ENCODE measurements at places on chromosomes 2 and 18. TPM values are rescaled to one million over a fixed set of nuclear protein-coding genes. Genes with fewer than 3 reads are reported as not detected.

DNA sequence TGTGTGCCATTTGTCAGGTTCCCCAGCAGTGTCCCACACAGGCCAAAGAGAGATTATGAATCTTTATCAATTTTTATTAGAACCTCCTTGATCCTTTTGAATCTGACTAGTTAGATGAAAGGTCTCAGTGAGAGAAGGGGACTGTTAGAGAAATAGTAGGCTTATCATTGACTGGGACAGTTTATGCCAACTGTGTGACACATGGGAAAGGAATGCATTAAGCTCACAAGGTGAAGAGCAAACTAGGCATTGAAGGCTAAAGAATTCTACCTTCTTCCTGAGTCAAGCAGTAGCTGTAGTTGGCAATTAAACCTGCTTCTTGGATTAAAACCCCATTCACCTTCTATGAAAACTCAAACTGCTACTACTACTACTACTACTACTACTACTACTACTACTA, 389.6 kb upstream of the CDH19 start:
- DNase-seq = no peak
- H3K27ac ChIP-seq = no peak overlapping the region
- no peaks in the 10 kb centered on the region for H3K27me3 ChIP-seq
- H3K4me3 ChIP-seq = no peak overlapping the region
- H3K4me1 ChIP-seq = peaks cover 9% of the 10 kb centered on the region

GRCh38 chr2:73063909-73064875, 7.3 kb downstream of the SFXN5 start:
- H3K36me3 ChIP-seq = no peaks in the 10 kb centered on the region
- H3K4me1 ChIP-seq = peaks cover 17% of the 10 kb centered on the region
- no peaks in the 10 kb centered on the region for H3K27me3 ChIP-seq
- H3K27ac ChIP-seq = peak overlapping the region; percentile 23
- DNase-seq = no peak

- peak overlapping the region; percentile 19 for H3K27ac ChIP-seq
- H3K27me3 ChIP-seq = no peaks in the 10 kb centered on the region
- H3K4me1 ChIP-seq = peaks cover 14% of the 10 kb centered on the region
- no peak overlapping the region for H3K4me3 ChIP-seq
Observed at GRCh38 chr2:8406271-8406670, 275.6 kb upstream of the ID2 start.

DNA sequence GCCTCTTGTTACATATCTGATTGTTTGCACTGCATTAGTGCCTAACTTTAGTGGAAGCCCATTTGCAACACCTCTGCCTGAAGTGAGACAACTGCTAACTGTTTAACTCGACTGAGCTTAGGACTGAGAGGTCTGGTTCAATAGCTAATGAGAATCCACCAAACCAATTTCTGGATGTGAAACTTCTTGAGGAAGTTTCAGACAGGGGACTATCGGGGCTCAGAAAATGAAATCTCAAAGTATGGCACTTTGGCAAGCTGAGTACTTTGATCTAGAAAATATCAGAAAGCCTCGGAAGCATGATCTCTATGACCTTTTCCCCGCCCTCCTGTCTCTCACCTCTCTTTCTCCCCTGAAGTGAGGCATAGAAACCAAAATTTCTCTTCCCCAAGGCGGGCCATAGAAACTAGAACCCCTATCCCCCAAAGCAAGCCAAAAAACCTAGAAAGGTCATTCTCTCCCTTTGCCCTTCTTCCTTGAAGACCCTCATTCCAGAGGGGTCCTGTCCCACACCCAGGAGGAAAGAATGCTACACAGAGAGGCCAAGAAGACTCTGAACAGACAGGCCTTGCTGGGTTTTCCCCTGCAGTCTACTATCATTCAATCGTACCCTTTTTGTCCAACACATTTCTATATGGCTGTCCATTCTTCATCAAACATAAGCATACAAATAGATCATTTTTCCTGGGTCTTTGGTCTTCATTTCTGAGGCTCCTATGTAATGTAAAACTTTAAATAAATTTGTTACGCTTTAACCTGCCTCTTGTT, 69.6 kb upstream of the CREB1 start:
- no peaks in the 10 kb centered on the region for H3K36me3 ChIP-seq
- H3K27ac ChIP-seq = no peak overlapping the region
- H3K4me3 ChIP-seq = no peak overlapping the region
- H3K27me3 ChIP-seq = no peaks in the 10 kb centered on the region

DNA sequence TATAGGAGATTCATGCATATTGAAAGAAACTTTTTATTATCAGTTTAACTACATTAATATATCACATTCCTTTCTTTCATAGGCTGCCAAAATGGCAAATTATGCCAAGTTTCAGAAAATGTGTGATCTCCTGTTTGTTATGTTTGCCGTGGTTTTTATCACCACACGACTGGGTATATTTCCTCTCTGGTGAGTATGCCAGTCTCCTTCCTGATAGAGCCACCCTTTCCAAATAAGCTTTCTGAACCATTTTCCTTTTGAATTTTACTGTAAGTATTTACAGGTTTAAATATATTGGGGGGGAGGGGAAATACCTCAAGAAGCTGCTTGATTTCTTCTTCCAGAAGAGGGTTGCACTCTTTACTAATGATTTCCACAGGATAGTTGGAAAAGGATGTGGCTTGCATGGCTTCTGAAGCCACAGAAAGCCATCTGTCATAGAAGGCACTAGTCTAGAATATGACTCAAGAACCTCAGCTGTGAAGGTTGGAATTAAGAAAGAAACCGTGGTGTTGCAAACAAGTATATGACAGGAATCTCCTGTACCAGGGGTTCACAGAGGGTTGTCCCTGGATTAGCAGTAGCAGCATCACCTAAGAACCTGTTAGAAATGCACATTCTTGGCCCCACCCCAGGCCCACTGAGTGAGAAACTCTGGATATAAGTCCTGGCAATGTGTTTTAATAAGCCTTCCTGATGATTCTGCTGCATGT, 84.5 kb upstream of the NOSTRIN start:
- H3K27ac ChIP-seq = no peak overlapping the region
- peaks cover 54% of the 10 kb centered on the region for H3K36me3 ChIP-seq
- no peak for DNase-seq
- no peaks in the 10 kb centered on the region for H3K27me3 ChIP-seq
- peaks cover 27% of the 10 kb centered on the region for H3K4me1 ChIP-seq

- no peak for DNase-seq
- no peak overlapping the region for H3K4me3 ChIP-seq
- no peaks in the 10 kb centered on the region for H3K4me1 ChIP-seq
- H3K27ac ChIP-seq = no peak overlapping the region
Observed at GRCh38 chr2:24380820-24381219, 20.5 kb upstream of the ITSN2 start.

GRCh38 chr2:162018530-162018929, 55.5 kb downstream of the DPP4 start:
- peaks cover 2% of the 10 kb centered on the region for H3K27me3 ChIP-seq
- no peak overlapping the region for H3K4me3 ChIP-seq
- H3K27ac ChIP-seq = no peak overlapping the region
- no peaks in the 10 kb centered on the region for H3K36me3 ChIP-seq
- DNase-seq = no peak

DNA sequence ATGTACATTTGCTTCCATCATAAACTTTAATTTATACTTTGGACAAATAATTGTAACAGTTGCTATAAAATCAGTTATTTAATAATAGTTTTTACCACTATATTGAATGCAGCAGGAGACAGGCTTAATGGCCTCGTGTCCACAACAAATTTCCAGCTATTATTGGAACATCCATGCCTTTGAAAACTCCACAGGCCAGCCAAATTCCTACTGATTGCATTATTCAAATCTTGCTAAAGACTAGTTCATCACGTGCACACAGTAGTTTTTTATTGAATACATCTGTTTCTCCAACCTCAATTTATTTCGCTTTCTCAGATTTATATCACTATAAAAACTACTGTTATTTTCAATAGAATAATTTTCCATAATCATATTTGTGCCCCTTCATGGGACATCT, 18.4 kb upstream of the PTPRM start:
- H3K36me3 ChIP-seq = no peaks in the 10 kb centered on the region
- H3K4me1 ChIP-seq = peaks cover 4% of the 10 kb centered on the region
- no peak overlapping the region for H3K27ac ChIP-seq
- no peak overlapping the region for H3K4me3 ChIP-seq
- no peak for DNase-seq
- H3K27me3 ChIP-seq = no peaks in the 10 kb centered on the region

Gene KRCC1
- 20.7 TPM for total RNA-seq

Gene CDK5R2
- 0.97 TPM for total RNA-seq

Gene POTEJ
- total RNA-seq = not detected

Gene CCBE1
- 71.1 TPM for total RNA-seq

Gene CIB4
- not detected for total RNA-seq

Gene RTTN
- total RNA-seq = 24.9 TPM

Gene ACP1
- total RNA-seq = 113 TPM

Gene FBXO15
- total RNA-seq = 2.2 TPM

Gene COL3A1
- total RNA-seq = 7,584 TPM

Measured in mesothelial cell of epicardium (in vitro differentiated cells).